ENCODE measurements at places on chromosomes 5 and 9.

DNA sequence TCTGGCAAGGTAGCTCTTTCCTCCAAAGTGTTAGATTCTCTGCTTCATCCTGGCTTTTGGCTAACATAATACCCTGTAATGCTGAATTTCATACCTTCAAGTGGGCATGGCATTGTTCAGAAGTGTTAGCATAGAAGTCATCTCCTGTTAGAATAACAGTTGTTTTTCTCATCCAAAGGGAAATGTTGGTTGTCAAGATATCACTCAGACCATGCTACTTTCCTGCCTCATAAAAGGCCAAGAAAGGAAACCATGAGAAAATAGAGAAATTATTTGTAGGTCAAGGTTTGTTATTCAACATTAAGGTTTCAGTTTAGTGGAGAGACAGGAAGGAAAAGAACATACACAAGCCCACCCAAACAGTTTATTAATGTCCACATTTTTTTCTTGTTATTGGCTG lies 472.5 kb downstream of the ARHGEF28 start:
- DNase-seq, result no peak

DNA sequence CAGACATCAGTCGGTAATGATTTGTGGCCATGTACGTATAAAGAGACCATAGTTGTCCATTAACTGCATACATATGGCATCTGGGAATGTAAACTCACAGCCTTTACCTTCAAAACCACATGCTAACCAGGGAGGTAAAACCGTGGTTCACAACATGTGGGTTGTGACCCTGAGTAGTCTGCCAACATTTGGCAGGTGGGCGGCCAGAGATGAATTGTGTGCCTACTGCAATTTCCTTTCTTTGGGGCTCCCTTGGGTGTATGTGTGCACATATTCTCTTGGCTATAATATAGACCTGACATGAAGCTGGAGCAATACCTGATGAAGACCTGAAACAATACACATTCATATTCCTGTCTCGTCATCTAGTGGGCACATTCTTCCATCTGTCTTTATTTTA lies 396.0 kb downstream of the MLLT3 start:
- no peak for DNase-seq

- no peak for DNase-seq
Measured at GRCh38 chr5:152427721-152428120, 22.6 kb upstream of the NMUR2 start.

- DNase-seq, result no peak
Measured at GRCh38 chr9:116181853-116182610, 28.4 kb downstream of the PAPPA start.

GRCh38 chr5:2047341-2047927 lies 164.7 kb upstream of the IRX4 start:
- DNase-seq, result no peak

DNA sequence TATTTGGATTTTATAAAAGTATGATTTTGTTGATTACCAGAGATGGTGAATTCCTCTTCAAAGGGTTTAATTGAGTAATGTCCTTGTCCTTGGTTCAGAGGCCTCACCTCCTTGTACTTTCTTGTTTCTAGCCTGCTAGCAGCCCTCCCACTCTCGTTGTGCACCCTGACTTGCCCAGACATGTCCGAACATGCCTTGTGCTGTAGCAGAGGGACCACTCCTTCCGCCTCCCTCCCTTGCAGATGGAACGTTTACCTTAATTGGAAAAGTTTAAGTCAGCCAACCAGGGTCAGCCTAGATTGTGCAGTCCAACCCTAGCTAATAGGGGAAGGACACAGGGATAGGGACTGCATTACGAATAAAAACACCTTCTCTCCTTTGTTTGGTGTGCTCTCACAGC lies 406.9 kb upstream of the NMUR2 start:
- DNase-seq, result no peak

- DNase-seq, result no peak
Measured at GRCh38 chr5:180647465-180647864, 1.9 kb downstream of the FLT4 start.

DNA sequence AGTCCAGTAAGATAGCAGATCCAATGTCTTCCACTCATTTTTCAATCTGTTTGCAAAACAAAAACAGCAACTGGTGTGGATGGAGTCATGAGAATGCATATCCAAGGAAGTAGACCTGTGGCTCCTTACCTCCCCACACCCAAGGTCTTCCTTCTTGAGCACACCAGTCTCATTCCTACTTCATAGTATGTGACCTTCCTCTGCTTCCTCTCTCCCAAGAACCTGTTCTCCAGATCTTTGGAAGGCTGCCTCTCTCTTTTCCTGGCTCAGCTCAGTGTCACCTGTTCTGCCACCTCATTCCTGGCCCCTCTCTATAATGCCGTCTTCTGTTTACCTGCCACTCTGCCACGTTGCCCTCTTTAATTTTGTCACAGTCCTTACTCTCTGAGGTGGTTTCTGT lies 7.9 kb upstream of the TRIM7 start:
- DNase-seq, result no peak

DNA sequence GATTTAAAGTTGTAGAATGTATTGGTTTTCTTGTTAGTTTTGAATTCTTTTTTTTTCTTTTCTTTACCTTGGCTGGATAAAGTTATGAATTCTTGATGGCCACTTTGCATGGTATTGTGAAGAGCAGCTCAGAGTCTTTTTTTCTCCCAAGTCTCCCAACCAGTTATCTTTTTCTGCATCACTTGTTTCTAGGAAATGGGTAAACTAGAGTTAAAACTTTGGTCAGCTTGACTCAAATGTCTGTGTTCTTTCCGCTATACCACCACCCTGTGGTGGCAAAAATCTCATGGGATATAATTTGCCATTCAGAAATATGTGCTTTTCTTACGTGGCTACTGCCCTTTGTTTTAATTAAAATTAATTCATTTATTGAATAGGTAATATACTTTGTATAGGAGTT lies 113.2 kb downstream of the UNC13B start:
- DNase-seq, result no peak

GRCh38 chr9:18396102-18396728 lies 77.7 kb upstream of the ADAMTSL1 start:
- DNase-seq, result no peak

DNA sequence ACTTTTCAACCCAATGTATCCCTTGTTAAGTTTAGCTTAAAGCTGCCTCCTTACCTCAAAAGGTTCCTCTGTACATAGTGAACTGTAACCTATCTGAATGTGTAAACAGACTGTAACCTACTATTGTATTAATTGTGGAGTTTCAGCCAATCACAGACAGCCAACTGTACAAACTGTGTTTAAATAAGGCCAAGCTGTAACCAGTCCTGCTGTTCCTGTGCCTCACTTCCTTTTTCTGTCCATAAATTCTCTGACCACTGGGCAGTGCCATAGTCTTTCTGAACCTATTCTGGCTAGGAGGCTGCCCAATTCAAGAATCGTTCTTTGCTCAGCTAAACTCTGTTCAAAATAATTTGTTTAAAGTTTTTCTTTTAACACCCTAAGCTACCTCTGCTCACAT lies 74.7 kb upstream of the DAPK1 start:
- DNase-seq, result no peak

GRCh38 chr5:59845730-59846129 lies 47.8 kb downstream of the PDE4D start:
- no peak for DNase-seq

GRCh38 chr9:93343663-93344062 lies 107.8 kb upstream of the FAM120A start:
- no peak for DNase-seq

DNA sequence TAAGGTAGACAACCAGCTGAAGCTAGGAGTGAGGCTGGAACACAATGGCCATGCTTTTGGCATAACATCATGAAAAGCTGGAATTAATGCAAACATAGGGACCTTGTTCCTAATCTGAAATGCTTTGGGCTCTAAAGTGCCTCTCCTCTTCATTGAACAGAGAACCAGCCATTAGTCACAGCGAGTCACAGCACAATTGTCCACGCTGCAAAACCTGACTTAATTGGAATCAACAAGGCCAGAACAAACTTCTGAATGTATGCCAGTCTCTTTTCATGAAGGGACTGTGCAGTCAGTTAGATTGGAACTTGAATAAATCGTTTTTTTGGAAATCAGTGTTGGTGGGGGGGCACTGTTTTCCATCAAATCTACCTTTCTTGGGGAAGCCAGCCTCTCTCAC lies 96.5 kb downstream of the JAKMIP2 start:
- no peak for DNase-seq

DNA sequence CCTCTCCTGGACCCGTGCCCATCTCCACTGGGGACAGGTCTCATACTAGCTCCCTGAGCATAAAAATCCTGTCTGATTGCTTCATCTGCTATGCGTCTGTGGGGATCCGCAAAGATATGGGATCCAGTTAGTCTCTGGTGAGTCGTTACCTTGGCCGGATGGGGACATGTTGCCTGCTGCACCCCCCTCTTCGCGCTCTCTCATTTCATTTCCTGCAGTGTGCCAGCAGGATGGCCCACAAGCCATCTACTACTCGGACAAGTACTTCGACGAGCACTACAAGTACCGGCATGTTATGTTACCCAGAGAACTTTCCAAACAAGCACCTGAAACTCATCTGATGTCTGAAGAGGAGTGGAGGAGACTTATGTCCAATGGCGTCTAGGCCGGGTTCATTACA lies 17.0 kb upstream of the CEP78 start:
- DNase-seq, result no peak

GRCh38 chr5:170849374-170849773 lies 12.4 kb upstream of the RANBP17 start:
- DNase-seq, result no peak

DNA sequence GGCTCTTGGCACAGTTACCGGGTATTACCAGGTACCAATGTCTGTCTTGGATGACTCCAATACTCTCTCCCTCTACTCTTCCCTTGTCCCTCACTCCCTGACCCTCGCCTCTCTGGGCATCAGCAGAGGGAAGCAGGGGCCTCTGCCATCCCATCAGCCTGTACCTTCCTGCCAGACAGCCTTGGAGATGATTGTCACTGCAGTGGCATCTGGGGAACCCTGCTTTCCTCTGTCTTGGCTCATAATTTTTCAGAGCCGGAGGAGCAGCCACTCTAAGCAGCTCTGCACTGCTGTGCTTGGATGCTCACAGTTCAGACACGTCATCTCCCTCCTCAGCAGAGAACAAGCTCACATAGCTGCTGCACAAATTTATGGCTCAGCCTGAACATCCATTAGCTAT lies 274.1 kb downstream of the SMARCA2 start:
- no peak for DNase-seq

- no peak for DNase-seq
Measured at GRCh38 chr5:1110307-1111240, 1.3 kb downstream of the SLC12A7 start.

- DNase-seq, result peak; percentile 62
Measured at GRCh38 chr5:138077064-138077696, 6.7 kb upstream of the WNT8A start.

DNA sequence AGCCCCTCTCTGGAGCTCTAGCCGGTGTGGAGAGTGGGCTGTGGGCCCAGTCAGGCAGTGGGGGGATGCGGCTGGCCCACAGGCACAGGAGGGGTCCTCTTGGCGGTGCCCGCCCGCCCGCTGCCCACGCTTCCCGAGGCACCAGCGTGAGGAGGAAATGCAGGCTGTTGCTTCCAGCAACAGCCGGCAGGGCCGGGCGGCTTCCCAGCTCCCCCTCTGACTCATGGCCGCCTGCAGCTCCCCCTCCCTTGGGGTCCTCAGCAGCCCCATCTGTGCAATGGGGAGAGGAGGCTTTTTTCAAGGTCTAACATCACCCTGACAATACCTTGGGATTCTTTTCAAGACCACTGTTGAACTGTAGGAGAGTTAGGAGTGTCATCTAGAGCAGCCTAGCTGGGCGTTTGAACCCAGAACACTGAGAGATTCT lies 10.4 kb downstream of the CXXC5 start:
- DNase-seq, result no peak

GRCh38 chr9:96069629-96070220 lies 194.2 kb downstream of the ERCC6L2 start:
- DNase-seq, result no peak

GRCh38 chr9:35342221-35342958 lies 147.5 kb upstream of the RUSC2 start:
- no peak for DNase-seq

DNA sequence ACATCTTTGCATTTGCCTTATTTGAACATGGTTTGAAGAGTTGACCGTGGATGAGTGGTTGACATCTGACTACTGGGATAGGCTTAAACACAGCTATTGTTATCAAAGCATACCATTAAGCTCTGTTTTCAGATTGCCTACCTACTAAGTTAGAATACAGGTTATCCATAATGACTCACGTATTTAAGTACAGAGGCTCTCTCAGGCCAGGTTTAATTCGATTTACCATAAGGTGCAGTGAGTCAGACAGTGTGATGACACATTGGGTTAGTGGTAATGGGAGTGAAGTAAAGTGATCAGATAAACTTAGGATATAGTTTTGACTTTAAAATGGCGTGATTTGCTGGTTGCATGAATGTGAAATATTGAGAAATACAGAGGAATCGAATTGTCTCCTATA lies 732.0 kb upstream of the CTNND2 start:
- DNase-seq, result no peak

GRCh38 chr5:11977904-11978303 lies 73.7 kb upstream of the CTNND2 start:
- no peak for DNase-seq

GRCh38 chr9:95107976-95108375 lies 209.5 kb downstream of the FANCC start:
- no peak for DNase-seq

DNA sequence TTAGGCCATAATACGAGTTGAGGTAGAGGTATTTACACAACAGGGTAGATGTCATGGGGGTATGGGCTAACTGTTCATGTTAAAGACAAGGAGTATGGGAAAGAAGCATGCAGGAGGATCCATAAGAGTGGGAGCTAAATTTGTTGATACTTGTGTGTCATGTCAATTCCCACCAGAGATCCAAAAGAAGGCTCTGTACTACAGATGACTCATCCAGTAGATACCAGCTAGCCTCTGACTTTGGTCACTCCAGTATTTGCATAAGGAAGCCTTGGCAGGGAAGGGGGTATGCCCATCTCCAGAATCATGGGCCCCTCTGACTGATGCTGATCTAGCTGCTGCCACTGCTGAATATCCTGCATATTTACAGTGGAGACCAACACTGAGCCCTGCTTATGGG lies 743.7 kb upstream of the GRAMD2B start:
- no peak for DNase-seq

DNA sequence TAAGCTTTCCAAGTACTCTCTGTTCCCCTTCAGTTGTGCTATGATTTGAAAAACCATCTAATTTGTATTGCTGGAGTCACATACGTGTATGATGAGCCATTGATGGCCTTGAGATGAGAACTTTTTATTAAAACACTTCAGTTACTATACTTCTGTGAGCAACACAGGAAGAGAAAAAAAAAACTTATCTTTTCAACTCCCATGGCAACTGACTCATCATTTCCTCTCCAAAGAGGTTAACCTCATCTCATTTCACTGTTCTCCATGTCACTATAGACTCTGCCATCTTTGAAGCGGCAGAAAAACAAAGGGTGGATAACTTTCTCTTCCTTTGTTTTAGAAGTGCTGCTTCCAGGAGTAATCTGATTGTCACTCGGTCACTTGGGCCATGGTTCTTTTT lies 104.3 kb upstream of the PCSK1 start:
- no peak for DNase-seq

All from HCT116 (cell line).